ENCODE measurements at places on chromosomes 5 and 9.

- DNase-seq = no peak
These were observed 554 bp downstream of the SDHA start for GRCh38 chr5:218457-219291.

GRCh38 chr9:69122082-69122548 lies 52.0 kb upstream of the TJP2 start:
- DNase-seq = peak; percentile 37

GRCh38 chr5:140319833-140320232 lies 16.9 kb upstream of the PFDN1 start:
- DNase-seq = no peak

DNA sequence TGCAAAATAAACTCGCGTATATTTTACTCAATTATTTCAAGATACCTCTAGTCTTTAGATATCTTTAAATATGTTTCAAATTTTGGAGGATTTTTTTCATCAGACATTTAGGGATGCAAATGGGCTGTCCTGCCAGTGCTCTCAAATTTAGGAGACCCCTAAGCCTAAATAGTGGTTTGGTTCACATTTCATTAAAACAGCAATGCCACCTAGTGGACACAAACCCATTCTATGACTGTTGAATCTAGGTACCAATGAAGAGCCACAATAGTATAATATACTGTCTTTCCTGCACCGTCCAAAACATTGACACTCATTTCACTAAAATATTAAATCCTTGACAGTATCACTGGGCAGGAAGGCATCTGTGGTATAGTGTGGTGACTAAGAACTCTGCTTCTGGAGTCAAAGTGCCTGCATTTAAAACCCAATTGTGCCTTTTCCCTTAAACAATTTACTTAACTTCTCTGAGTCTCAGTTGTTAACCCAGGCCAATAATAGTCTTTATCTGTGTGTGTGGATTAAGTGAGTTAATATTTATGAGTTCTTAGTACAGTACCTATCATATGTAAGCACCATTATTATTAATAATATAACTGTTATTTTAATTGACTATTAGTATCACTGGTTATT lies 148.0 kb downstream of the RORB start:
- no peak for DNase-seq

GRCh38 chr5:78613151-78613533 lies 35.4 kb downstream of the LHFPL2 start:
- no peak for DNase-seq

GRCh38 chr9:130981002-130981755 lies 27.8 kb upstream of the LAMC3 start:
- no peak for DNase-seq

DNA sequence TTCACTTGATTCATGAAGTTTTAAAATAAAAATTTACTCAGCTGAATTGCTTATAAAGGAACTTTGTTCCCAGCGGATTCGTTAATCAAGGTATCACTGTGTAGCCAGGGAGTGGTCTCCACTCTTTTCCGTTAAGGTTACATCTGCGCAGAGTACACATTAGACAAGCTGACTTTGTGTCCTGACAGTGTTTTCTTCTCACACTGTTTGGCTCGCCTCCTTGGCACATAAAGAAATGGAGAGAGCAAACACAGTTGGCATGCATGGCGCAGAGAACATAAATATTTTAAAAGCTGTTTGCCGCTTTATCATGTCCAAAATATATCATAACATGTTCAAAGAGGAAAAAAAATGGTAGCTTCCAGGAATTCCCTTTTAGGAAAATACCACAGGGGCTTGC lies 153.2 kb downstream of the EDIL3 start:
- DNase-seq = no peak

DNA sequence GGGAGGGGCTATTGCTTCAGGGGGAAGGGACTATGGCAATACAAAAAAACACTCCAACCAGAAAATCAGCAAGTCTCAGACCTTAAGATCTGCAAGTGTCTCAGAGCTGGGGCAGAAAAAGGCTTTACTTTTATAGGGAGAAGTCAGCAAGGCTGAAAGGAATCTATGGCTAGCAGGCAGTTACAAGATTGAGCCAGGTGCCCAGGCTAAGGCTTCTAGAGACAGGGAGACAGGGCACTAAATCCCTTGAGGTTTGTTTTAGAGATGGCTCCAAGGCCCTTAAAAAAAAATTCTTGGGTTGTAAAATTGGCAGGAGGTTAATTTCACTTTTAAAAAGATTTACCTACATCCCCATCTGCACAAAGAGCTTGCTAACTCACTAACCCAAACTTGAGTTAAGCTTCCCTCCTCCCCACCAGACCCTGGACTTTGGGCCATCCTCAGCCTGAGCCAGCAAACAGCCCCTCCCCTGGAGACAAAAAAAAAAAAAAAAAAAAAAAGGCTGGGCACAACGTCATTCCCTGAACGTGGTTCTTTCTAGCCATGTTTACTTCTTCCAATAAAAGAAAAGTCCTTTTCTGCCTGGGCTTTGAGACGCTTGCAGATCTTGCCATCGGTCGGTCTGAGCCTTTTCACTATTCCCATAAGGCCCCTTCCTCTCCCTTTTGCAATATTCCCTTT lies 17.9 kb downstream of the NIPAL4 start:
- DNase-seq = no peak

GRCh38 chr9:113669522-113670115 lies 206.1 kb downstream of the RGS3 start:
- no peak for DNase-seq

- no peak for DNase-seq
These were observed 12.8 kb downstream of the CEP78 start for GRCh38 chr9:78248635-78249034.
